ENCODE measurements at places on chromosomes 16 and 17.

- DNase-seq: peak; percentile 57
Measured at GRCh38 chr17:77772461-77772897, 186.0 kb upstream of the TNRC6C start.

DNA sequence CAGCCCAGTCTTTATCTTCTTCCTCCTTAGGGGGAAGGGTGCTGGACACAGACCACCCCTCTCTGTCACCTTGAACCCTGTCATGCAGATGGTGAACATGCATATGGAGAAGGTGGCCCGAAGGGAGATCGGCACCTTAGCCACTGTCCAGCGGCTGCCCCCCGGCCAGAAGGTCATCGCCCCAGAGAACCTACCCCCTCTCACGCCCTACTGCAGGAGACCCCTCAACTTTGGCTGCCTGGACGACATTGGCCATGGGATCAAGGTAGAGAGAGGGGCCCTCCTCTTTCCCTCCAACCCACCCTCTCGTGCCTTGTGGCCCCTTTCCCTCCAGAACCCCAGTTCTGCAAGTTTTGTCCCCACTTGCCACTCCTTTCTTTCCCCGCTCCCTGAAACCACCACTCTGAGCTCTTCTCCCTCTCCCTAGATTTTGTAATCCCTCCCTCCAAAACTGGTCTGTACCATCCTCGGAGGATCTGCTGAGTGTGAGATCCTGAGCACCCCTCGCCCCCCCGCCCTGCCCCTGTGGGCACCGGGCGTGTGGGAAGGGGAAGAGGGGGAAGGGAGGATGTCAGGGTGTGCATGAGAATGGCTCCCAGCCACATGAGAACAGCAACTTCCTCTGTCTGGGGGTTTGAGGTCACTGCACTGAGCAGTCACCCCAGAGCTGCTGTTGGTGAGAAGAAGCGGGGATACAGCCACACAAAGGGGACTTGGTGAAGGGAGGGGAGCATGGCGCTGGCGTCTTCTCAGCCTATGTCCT, 7.3 kb downstream of the ABI3 start:
- peak; percentile 74 for DNase-seq

GRCh38 chr17:79443026-79443425, 167.8 kb downstream of the RBFOX3 start:
- no peak for DNase-seq

- no peak for DNase-seq
Measured at GRCh38 chr16:83374979-83375378, 432.8 kb upstream of the HSBP1 start.

GRCh38 chr16:55834049-55834448, 1.2 kb upstream of the CES1 start:
- no peak for DNase-seq

DNA sequence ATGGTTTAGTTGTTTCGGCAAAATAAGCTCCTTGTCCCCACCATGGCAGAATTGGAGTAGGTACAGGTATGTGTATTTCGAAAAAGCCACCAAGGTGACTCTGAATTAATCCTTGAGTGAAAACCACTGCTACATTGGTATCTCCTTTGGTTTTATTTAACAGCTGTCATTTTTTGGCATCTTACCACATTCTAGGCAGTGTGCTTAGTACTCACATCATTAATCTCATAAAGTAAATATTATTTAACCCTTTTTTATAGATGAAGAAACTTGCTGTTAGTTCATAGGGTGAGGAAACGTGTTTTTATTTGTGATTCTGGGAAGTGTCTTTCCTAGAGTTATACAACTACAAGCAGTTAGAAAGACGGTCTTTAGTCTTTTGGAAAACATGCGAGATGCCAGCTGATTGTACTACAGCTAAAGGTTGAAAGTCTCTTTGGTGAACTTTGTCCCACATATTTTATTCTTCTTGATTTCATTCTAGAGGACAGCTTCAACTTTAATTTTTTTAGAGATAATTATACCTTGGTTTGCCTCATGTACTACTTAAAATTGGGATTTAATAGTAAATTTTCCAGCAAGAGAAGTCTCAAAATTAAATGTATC, 6.5 kb downstream of the ATAD5 start:
- DNase-seq: no peak

DNA sequence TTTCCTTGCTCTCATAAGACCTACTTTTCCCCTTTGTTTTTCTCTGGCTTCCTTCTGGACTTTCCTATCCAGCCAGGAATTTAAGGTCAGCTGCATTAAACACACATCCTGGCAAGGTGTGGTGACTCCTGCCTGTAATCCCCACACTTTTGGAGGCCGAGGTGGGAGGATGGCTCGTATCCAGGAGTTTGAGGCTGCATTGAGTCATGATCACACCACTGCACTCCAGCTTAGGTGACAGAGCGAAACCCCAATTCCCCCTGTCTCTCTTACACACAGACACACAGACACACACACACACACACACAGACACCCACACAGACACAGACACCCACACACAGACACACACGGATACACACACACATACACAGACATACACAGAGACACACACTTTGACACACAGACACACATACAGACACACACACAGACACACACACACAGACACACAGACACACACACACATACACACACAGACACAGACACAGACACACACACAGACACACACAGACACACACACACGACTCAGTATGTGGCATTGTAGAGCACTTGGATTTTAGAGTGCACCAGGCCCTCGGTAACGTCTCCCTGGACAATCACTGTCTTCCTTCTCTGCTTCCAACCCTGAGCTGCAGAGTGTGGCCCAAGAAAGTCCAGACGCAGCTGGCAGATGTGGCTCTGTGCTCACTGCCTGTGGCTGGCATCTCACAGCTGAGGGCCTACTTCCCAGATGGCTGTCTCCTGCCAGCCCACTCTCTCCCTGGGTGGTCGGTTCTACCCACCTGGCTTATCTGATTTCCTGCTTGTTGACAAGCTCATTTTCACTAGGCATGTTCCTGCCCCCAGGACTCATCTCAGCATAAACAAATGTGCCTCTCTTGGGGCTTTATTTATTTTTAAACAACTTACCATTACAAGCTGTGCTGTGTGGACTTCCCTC, 39.0 kb downstream of the NLRP1 start:
- DNase-seq: no peak

- no peak for DNase-seq
Measured at GRCh38 chr17:65820811-65821210, 259.4 kb upstream of the AXIN2 start.

- DNase-seq: no peak
Measured at GRCh38 chr17:11608396-11608795, 10.1 kb downstream of the DNAH9 start.

GRCh38 chr16:17832738-17833137, 362.0 kb upstream of the XYLT1 start:
- no peak for DNase-seq

GRCh38 chr16:86773354-86773715, 195.0 kb downstream of the FOXL1 start:
- no peak for DNase-seq

- no peak for DNase-seq
Measured at GRCh38 chr16:17775061-17775460, 304.3 kb upstream of the XYLT1 start.

DNA sequence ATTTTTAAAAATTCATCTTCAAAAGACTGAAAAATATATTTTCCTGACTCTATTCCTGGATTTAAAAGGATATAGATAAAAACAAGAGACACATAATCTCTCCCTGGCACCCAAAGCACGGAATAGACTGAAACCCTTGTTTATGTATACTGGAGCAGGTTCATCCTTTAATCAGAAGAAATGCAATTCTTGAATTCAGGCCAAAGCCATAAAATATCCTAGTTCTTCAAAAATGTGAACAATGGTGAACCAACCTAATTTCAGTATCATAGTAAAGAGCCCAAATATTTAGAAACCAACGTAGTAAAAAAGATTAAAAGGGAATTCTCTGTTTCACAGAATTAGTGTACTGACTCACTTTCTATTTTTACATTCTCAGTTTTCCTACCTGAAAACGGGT, 188.5 kb upstream of the C17orf78 start:
- no peak for DNase-seq

DNA sequence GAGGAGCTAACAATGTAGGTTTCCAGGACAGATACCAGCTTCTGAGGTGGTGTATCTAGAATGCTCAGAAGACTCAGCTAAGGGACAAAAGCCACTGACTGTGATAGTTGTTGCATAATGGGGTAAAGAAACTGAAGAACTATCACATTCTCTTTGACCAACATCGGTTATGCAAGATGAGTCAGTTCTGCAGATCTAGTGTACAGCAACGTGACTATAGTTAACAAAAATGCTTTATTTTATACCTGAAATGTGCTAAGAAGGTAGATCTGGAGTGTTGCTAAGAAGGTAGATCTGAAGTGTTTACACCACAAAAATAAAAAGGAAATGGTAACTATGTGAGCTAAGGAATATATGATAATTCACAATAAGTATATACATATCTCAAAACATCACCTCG, 2.5 kb downstream of the KRTAP9-6 start:
- no peak for DNase-seq

DNA sequence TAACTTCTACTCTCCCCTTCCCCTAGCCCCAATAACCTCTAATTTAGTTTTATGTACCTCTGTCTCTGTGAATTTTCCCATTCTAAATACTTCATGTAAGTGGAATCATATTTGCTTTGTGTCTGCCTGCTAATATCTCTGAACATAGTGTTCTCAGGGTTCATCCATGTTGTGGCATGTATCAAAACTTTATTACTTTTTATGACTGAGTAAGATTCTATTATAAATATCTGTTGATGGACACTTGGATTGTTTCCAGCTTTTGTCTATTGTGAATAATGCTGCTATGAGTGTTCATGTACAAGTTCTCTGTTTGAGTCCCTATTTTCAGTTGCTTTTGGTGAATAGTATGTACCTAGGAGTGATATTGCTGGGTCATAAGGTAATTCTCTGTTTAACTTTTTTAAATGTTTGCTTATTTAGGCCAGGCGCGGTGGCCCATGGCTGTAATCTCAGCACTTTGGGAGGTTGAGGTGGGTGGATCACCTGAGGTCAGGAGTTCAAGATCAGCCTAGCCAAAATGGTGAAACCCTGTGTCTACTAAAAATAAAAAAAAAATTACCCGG, 92.8 kb downstream of the CHD9 start:
- no peak for DNase-seq

DNA sequence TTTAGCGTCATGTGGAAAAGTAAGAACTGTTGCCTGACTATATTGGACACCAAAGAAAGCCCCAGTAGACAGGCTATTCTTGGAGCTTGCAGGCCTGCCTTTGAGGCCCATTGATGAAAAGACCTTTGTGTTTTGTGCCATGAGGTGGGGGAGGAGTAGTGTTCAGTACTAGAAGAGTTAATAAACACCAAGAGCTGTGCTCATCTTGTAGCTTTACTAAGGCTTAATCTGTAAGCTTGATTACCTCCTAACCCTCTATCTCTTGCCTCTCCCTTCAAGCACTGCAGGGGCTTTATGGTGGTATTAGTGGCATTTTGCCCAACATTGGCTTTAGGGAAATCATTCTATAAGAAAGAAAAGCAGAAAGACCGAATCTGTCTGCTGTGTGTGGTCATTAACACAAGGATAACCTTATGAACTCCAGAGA, 220.2 kb upstream of the TBX2 start:
- DNase-seq: no peak

- no peak for DNase-seq
Measured at GRCh38 chr16:84829168-84829965, 9.6 kb downstream of the CRISPLD2 start.

DNA sequence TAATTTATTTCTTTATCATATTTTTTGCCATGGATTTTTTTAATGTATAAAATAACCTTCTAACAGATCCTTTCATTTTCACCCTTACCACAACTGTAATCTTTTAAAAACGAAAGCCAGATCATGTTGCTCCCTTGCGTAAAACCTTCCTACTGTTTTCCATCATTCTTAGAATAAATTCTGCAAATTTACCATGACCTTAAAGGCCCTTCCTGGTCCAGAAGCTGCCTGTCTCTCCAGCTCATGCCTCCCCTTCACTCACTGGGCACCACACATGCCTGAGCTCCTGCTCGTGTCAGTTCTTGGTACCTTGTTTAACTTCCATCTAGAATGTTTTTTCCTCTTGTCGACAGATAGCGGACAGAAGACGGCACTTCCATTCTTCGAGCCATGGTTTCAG, 245.0 kb upstream of the CDH5 start:
- DNase-seq: no peak

DNA sequence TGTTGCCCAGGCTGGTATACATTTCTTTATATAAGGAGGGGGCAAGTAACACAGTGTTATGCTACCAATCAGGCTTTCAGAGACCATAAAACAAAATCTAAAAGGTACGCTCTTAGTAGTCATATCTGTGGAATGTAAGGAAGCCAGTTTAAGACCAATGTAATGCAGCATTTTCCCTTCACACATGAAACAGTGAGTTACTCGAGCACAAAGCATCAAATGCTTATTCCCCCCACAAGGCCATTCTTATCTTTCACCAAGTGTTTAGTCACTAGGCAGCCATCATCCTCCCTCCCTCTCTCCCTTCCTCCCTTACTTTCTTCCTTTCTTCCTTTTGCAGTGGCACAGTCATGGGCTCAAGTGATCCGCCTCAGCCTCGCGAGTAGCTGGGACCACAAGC, 12.8 kb downstream of the HMOX2 start:
- no peak for DNase-seq

GRCh38 chr17:79657861-79658810, 47.3 kb upstream of the RBFOX3 start:
- no peak for DNase-seq

DNA sequence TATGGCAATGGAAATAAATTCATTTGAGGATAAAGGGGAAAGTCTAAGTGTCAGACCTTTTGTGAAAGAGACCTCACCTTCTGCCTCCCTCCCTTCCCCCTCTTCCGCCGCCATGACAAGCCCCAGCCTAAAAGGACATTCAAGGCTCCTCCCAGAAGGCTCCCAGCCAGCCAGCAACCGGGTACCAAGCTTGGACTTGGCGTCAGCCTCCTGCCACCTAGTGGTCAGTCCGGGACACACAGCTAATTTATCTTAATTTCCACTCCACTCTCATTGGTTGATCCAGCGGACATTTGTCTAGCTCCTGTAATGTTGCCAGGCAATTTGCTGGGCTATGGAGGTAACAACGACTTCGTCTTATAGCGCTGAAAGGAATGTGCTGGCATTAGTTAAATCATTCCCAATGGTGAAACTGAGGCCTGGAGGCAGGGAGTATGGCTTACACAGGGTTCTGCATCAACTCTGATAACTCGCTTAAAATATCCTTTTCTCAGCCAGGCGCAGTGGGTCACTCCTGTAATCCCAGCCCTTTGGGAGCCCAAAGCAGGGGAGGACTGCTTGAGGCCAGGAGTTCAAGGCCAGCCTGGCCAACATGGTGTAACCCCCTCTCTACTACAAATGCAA, 19.3 kb upstream of the CLEC3A start:
- DNase-seq: peak; percentile 58

- DNase-seq: no peak
Measured at GRCh38 chr17:80169107-80169506, 723 bp upstream of the CARD14 start.

Data from NK-92 treated with Interleukin-12 subunit alpha and Interleukin-12 subunit beta, amount 100 ng/mL, for 24 hours (cell line).